Stimulated activated CD4-positive, alpha-beta T cell treated with anti-CD3 and anti-CD28 coated beads, Interleukin-1b, Interleukin-23, amount 100 ng/mL, for 1 hour (primary cell): ENCODE measurements at places on chromosomes 1 and 21.

GRCh38 chr1:13577846-13578245 lies 5.8 kb upstream of the PDPN start:
- no peak for DNase-seq

DNA sequence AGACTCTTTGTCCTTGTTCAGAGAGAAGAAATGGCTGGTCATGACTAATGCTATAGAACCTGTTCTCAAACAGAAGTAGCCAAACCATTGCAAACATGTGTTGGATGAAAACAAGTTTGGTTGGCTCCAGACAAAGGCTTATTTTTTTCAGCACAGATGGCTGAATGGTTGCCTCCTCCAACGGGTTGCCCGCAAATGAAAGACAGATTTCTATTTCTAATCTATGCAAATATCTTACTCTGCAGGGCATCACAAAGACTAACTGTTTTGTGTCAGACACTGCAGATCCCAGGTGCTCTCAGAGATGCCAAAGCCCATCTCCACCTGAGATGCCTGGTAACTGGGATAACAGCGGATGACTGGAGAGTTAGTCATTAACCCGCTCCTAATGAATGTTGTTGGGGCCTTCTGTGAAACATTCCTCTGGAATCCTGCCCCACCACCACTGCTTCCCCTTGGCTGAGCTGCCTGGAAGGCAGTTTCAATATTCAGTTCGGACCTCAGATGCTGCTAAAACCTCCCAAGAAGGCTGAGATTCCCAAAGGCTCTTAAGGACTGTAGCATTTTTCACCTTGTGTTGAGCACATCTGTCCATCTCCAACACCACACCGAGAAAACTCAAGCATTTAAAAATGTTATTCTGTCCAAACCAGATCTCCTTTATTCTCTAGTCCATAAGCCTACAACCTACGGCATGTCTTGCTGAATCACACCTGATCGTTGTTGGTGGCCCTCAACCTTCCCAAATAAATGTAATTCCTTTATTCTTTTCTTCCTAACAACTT lies 104.4 kb downstream of the PTPN14 start:
- no peak for DNase-seq

DNA sequence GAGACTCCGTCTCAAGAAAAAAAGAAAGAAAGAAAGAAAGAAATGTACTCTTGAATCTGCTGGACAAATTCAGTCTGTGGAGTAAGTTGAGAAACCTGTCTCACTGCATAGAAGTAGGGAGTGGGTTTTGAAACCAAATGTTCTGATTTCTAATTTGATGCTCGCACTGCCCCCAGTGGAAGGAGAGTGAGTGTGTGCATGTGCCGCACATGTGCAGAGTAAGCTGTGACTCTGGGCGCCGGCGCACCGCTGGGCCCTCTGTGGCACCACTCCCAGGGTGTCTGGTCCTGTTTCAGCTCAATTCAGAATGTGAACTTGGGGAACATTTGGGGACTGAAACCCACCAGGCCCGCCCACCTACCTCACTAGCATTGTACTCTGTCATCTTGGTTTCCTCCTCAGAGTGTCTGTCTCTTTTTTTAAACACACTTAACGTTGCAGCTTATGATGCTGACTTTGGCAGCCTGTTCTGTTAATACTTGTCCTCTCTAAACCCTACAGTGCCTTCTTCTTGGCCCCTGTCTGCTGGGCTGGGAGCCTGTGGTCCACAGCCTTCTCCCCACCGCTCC lies 104.6 kb downstream of the CACNA1E start:
- DNase-seq = no peak

DNA sequence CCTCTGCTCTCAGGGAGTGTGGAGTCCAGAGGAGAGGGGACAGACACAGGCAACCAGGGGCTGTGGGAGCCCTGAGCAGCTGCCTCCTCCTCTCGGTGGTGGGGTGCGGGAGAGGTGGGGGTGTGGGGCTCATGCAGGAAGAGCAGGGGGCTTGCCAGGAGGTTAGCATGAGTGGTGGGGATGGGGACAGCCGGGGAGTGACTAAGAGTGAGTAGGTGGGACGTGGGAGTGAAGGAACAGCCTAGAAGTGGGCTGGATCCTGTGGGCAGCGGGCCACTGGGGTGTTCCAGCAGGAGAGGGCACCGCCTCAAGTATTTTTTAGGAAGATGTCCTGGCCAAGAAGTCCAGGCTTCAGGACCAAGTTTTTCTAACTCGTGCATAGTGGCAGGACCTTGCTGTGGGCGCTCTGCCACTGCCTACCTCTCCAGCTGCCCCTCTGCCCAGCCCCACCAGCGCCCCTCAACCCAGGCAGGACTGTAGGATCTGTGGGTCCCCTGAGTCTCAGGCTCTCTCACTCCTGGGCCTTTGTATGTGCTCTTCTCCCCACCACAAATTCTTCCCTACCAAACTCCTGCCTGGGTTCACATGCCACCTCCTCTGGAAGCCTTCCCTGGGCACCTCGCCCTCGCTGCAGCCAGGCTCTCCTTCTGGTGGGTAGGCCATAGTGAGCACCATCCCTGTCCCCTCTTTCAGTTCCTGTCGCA lies 18.8 kb upstream of the LHX4 start:
- DNase-seq = no peak

DNA sequence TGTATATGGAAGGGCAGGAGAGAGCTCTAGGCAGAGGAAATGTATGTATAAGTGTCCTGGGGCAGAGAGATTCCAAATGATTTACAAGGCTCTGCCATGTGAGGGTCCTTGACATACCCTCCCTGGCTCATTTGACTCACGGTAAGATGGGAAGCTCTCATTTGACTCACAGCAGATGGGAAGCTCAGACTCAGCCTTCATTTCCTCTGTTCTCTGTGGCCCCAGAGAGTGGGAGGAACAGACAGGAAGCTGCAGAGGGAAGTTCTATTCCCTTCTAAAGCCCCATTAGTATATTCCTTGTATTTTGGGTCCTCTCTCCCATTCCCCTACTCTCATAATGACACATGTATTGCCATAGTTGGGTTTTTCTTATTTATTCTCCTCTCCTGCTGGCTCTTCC lies 44.9 kb downstream of the FOXD2 start:
- DNase-seq = no peak

GRCh38 chr21:36846631-36847030 lies 119.8 kb downstream of the HLCS start:
- DNase-seq = no peak

DNA sequence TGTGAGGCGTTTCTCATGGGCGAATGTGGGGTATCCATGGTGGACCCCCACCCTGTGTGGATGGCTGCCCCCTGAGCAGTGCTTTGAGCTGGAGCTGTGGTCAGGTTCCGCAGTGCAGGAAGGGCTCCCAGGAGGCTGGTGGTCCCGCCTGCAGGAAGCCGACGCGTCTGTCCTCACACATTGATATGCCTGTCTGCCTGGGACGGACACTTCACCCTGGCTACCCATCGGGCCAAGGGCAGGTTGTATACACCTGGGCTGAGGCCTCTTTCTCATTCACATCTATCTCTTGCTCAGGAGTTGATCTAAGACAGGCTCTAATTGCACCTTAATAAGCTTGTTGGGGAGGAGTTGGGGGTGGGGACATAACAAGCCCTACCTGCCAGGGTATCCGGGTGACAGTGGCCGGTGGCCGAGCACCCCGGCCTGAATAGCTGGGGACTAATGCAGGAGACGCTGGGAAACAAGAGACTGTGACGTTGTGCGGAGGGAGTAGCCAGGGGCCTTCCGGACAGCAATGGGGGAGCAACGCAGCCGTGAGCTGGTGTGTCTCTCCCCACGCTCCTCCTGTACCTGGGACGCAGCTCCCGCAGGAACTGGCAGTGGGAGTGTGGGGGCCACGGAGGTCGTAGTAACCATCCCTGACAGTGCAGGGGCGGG lies 21.7 kb downstream of the PDXK start:
- DNase-seq = no peak

- no peak for DNase-seq
Observed at GRCh38 chr1:167752219-167752985, 30.6 kb downstream of the MPZL1 start.

DNA sequence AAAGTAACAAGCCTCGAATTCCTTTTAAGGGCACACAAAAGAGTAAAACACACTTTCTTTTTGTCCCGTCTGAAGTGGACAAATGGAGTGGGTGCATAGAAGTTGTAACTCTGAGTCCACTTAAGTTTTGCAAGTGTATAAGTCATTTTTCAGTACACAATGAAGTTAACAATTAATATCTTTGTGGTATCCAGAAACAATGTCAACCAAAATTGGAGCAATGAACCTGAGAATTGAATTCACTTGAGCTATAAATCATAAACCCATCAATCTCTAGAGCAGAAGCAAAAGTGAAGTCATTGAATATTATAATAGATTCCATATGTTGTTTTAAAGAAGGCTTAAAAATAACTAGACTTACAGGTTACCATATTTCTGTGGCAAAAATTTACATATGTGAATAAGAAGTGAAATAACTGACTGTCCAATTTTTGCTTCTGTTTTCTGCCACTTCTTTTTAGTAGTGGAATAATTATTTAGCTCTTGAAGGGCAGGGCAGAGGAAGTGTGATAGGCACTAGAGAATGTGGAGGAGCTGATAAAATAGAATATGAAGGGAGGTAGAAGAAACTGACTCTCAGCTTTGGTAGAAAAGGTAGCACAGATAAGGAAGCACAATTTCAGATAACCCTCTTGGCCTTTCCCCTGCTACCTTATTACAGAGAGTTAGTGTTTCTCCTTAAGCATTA lies 73.9 kb upstream of the RGL1 start:
- DNase-seq = no peak

DNA sequence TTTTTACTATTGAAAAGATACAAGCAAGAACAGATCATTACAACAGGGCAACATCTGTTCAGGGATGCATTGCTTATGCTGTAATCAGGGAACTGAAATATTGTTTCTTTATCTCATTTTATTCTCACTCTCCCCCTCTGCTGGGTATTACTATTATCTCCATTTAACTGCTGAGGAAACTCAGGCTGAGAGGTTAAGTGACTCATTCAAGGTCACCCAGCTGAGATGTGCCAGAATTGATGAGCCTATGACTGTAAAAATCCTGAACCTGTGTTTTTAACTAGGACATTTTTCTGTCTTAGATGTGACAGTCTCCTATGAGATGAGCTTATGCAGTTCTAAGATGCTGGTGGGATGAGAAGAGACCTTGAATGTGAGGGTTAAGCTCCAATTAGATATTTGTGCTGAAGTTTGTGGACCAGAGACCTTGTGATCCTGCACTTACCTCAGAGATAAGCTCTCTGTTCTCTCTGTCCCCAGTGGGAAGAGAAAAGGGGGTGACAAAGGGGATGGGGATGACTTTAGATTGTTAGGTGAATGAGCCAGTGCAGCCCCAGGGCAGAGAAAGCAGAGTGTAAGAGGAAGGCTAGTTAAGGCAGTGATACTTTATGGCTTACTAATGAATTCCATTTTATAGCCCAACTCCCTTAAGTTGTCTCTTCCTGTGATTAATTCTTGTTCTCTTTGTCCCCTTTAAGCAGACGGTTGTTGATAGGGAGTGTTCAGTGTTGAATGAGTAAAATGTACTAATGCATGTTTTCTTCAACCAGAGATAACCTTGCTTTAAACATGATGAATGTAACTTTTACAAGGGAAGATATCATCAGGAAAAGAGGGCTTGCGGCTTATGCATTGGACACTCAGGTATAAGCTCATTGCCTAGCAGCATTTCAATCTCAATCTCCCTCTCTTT lies 111.4 kb downstream of the HLX start:
- no peak for DNase-seq

DNA sequence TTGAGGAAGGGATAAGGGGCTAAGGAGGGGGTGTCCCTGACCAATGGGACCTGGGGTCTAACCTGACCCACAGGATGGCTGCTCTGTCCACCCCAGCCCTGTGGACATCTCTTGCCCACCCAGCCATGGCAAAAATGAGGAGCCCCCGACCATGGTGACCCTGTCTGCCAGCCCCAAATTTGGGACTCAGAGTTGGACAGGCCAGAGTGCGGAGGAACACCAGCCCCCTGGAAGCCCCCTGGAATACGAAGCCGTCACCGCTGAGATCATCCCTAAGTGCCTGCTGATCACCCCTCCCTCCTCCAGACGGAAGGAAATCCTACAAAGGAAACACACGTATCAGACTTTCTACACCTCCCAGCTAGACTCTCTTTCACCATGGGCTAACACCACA lies 119.3 kb downstream of the SIK1 start:
- DNase-seq = no peak
